Choroid plexus epithelial cell (primary cell): ENCODE measurements at places on chromosomes 2 and 18.

DNA sequence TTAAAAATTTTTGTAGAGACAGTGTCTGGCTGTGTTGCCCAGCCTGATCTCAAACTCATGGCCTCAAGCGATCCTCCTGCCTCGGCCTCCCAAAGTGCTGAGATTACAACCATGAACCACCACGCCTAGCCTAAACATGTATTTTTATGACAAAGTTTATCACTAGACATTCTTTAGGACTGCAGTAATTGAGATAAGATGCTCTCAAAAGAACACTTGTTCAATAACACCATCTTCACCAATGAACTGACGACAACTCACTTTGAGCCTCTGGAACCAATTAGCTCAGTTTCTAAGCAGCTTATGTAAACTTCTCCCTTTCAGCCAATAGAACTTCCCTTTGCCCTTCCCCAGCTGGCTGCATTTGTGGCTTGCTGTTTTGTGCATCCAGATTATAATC is 15.3 kb upstream of the PPP4R1 start:
- DNase-seq = peak; percentile 65

GRCh38 chr2:231200805-231201474 is 2.5 kb downstream of the ARMC9 start:
- peak; percentile 53 for DNase-seq

DNA sequence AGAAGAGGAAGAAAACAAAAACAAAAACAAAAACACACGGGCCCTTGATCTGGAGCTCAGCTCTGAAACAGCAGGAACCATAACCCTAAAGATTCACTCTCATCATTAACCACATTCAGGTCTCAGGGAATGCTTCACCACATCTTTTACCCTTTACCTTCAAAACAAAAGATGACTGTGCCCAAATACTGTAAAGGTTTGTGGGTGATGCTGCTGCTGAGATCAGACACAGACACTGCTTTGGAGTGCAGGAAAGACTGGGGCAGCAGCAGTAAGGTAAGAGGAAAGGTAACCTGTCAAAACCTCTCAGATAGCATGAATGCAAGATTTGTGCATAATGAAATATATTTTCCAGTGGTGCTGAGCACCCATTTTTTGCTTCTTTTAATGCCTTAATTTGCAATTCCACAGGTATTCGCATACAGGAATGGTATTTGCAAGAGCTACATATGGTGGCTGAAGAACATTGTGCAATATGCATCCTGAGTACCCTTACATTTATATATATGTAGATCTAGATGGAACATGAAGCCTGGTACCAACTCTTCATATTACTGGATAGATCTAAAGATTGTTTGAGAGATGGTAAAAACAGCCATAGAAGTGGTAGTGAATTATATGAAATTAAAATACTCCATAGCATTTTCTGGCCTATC is 4.1 kb upstream of the FLACC1 start:
- no peak for DNase-seq

GRCh38 chr2:79235135-79235534 is 75.6 kb upstream of the REG3A start:
- DNase-seq = no peak

DNA sequence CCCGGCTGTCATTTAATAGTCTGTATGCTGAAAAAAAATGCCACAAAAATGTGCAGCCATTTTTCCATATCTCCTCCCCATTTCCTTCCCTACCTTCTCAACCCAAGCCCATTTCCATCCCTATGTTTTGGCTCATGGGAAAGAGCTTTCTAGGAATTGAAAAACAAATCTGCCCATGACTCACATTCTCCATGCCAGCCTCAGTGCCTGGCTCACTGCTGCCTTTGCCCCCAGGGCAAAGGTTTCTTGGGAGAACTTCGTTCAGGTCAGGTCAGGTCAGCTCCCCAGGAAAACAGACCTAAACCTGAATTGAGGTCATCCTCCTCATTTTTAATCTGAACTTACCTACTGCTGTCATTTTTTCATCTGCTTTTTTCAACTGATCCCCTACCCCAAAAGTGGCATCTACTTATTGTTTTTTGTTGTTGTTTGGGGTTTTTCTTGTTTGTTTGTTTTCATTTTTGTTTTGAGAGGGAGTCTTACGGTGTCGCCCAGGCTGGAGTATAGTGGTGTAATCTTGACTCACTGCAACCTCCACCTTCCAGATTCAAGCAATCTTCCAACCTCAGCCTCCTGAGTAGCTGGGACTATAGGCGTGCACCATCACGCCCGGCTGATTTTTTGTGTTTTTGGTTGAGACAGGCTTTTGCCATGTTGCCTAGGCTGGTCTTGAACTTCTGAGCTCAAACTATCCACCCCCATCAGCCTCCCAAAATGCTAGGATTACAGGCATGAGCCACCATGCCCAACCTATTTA is 66.7 kb downstream of the FECH start:
- DNase-seq = no peak

DNA sequence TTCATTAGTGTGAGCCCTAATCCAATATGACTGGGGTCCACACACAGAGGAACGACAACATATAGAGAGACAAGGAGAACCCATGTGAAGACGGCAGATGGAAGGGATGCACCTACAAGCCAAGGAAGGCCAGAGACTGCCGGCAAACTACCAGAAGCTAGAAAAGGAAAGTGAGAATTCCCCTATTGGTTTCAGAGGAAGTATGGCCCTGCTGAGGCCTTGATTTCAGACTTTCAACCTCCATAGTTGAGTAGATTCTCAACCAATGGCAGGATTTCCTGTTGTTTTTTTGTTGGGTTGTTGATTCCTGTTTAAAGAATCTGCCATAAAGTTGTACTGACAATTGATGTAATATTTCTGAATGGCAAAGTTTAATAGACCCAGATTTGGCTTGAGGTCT is 241.5 kb downstream of the SATB2 start:
- DNase-seq = no peak

DNA sequence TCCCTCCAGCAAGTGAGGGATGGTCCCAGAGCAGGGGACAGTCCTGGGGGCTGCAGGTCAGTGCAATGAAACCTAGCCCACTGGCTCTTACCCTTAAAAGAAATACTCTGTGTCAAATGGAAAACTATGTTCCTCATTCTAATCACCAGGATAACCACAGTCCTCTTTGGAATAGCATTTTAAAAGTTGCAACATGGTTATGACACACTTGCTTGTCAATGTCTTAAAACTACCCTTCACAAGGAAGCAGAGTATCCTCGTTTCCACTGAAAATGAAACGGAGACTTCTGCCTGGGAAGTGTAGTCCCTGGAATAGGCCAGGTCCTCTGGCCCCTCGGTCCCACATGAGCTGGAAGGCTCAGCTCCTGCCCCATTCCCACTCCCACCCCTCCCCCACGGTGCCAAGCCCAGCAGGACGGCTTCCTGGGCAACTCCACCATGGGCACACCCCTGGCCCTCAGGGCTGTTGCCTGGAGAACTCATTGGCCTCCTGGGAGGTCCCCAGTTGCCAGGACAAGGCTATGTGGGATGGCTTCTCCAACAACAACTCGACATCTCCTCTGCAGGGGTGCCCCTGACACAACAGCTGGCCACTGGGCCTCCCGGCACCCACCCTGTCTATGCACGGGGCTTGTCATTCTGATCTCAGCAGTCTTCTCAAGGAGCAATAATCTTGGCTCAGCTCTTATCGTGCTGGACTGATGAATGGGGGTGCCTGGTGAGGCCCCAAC is 38.3 kb upstream of the ST3GAL5 start:
- DNase-seq = no peak

DNA sequence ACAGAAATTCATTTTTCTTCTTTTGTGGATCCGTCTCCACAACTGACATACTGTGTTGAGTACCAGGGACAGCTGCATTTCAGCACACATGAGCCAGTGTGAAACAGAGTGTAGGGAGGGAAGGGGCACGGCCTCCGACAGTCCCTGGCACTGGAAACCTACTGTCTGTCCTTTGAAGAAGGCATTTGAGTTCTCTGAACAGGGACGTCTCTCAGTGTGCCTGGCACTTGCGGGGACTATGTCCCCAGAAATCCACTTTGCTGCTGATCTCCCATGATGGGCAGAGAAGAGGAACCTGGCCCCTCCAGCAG is 48.1 kb downstream of the PLB1 start:
- DNase-seq = no peak
